NCI-H2081 treated with DMSO at 0.1 percent for 48 hours (cell line): ENCODE measurements at places on chromosomes 16 and 17.

DNA sequence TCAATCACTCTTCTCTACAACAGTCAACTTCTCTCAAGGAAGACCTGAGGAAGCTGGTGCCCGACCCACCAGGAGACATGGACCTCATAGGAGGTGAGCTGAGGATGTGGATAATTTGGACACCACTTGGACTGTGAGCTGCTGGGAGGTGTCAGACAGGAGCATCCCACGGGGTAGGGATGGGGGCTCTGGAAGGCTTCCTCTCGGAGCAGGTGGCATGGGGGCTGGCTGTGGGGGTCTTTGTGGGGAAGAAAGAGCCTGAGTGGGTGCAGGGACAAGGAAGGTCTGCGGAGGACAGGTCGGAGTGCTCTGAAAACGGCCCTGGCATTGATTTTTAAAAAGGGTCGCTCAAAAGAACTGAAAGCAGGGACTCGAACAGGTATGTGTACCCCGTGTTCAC lies 64.0 kb downstream of the TBC1D16 start:
- DNase-seq: no peak

- no peak for DNase-seq
Observed at GRCh38 chr16:14369734-14370598, 260.1 kb downstream of the PARN start.

DNA sequence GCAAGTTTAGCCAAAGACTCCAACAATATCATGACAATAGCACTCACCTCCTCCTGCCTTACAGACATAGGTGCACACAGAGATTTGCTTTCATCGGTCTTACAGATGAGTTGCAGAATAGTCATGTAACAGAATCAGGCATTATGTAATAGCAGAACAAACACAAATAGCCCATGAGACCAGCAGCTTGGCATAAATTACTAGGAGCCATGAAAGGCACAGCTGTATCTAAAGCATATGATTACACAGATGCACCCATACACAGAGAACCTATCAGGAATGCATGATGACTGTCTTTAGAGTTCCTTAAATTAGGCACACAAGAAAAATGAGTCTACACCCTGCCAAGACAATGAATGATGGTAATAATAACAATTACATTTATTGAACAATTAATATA lies 342.0 kb upstream of the XYLT1 start:
- DNase-seq: no peak

- no peak for DNase-seq
Observed at GRCh38 chr17:44919411-44919810, 4.1 kb upstream of the GFAP start.

DNA sequence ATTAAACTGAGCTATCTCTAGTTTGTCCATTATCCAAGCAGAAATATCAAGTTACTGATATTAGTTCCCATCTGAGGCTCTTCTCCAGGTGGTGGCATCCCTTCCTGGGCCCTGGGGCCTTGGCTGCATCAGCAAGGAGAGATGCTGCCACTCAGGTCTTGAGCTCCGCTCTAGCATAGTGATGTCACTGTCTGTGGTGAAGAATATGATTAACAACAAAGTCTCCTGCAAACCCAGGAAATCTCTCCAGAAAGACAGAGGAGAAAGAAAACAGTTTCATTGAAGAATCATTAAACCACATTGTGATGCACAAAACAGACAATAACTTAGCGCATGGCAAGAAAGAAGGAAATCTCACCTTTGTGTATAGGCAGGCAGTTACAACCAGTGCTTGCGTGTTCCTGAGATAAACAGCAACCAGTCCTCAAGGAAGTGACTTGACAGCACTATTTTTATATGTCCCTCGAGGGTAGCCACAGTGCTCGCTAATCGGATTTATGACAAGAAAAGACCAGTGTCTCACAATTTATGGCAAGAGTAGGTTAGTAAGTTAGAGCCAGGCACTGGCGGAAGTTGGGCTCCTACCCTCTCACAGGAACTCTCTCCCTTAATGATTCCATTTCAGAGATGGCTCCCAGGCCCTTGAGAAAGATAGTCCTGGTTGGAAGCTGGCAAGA lies 151.1 kb downstream of the AHSP start:
- DNase-seq: no peak

- DNase-seq: no peak
Observed at GRCh38 chr16:29839822-29840221, 19.6 kb downstream of the MVP start.

DNA sequence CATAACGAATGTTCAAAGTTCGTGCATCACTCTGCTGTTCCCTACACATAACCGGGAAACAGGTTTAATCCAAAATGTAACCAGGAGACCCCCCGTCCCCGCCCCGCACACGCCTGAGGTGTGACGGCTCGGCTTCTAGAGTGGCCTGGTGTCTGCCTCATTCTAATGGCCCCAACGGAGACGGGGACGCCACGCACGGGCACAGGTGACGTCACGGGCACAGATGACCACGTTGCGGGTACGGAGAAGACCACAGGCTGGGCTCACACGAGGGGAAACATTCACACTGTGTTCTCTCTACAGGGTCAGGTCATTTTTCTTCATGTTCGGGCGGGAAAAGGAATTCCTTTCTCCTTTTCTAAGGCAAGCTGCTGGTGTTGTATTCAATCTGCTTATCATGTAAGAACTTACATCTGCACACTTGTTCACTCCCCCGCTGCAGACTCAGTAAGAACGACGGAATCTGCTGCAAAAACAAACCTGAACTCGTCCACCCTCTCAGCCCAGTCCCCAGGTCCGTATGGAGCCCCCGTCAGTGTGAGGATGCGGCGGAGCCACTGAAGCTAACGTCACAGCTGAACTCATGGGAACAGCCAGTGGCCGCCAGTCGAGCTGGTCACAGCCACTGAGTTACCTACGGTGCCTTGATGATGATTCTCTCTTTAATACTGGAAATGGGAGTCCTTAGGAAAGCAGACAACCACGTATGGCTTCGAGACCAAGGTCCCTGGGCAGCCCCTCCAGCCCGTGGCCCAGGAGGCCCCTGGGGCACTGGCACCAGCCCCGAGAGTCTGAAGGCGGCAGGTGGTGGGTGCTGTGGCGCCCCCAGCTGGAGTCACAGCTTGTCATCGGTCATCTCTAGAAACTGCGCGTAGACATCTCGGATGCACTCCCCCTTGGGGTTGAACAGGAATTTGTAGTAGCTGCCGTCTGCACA lies 32.9 kb downstream of the WDR45B start:
- DNase-seq: no peak

DNA sequence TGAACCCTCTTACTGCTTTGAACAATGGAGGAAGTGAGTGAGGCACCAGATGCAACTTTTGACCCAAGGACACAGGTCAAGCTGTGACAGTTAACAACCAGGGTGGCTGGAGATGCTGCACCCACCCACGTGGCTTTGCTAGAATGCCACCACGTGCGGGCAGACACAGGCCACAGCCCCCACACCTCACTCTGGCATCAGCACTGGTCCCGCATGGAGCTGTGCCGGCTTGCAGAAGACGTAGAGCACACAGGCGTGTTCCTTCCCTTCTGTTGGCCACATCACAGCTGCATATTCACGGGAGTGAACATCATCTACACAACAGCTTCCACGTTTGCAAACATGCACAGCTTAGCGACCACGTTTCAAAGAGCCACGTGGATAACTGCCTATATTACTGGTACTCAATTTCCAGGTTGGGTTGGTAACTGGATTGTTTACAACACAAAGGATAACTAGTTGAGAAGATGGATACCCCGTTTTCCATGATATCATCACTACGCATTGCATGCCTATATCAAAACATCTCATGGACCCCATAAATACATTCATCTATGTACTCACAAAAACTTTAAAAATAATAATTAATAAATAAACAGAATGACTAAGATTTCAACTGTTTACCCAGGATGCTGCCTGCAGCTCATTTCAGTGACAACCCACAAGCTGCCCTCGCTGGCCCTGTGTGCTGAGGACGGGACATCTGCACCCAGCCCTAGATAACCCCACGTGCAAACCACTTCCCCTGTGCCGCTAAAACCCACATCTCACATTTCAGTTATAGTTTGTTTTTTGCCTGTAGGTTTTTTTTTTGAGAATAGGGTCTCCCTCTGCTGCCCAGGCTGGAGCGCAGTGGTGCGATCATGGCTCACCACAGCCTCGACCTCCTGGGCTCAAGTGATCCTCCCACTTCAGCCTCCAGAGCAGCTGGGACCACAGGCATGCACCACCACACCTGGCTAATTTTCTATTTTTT lies 132.0 kb downstream of the ANKRD11 start:
- DNase-seq: no peak

DNA sequence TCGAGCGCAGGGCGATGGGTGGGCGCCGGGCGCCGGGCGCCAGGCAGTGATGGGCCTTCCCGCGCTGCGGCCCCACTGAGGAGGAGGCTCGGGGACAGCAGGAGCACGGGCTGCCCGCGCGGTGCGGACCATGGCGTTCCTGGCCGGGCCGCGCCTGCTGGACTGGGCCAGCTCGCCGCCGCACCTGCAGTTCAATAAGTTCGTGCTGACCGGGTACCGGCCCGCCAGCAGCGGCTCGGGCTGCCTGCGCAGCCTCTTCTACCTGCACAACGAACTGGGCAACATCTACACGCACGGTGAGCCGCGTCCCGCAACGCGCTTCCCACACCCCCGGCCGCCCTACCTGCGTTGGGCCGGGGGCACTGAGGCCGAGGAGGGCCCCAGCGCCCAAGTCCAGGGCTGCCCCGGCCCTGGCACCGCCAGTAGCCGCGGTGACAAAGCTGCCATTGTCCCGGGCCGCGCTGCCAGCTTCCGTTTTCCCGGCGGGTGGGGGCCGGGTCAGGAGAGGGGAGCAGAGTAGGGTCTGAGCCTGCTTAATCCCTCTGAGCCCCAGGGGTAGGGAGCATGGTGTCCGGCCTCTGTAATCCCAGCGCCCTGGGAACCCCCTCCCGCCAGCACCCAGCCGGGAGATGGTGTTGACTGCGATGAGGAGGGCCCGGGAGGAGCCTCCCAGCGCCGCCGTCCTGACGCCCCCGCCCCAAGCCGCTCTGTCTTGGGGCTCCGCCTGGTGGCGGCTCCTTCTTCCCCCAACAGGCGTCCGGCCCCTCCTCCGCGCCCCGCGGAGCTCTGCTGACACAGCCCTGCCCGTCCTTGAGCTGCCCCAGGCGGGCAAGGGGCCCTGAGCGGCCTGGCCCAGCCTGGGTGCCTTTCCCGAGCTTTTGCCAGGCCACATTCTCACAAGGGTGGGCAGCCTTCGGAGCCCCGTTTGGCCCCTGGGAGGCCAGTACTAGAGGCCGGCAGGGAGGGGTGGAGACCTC lies 685 bp downstream of the PAQR4 start:
- no peak for DNase-seq

DNA sequence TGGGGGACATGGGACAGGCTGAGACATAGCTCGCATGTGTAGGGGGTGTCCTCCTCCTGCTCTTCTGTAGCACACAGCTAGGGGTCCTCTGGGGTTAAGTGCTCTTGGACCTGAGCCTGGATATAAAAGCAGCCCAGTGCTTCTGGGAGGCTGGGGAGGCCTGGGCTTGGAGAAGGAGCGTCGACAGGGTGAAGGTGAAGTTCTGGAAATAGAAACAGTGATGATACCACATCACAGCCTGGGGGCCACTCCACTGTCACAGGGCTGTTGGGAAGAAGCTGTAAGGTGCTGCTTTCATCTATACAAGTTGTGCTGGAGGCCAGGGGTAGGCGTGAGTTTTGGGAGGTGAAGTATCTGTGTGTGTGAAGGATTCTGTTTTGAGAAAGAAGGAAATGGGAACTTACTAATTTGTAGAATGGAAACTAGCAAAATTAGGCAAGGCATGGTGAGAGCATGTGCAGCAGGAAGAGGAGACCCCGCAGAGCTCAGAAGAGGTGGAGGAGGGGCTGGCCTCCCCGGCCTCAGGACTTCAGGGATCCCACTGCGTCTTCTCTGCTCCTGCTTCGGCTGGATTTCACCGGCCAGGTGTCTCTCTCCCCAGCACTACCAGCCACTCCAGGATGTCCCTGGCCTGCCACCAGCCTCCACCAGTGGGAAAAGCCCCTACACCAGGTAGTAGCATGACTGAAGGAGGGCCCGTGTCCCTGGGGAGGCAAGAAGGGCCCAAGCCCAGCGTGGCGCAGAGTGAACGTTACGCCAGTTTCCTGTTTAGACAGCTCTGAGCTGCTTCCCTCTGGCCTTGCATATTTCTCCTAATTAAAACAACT lies 19.4 kb downstream of the PLCG2 start:
- DNase-seq: no peak

- DNase-seq: no peak
Observed at GRCh38 chr17:75832164-75832651, 12.0 kb downstream of the UNC13D start.

DNA sequence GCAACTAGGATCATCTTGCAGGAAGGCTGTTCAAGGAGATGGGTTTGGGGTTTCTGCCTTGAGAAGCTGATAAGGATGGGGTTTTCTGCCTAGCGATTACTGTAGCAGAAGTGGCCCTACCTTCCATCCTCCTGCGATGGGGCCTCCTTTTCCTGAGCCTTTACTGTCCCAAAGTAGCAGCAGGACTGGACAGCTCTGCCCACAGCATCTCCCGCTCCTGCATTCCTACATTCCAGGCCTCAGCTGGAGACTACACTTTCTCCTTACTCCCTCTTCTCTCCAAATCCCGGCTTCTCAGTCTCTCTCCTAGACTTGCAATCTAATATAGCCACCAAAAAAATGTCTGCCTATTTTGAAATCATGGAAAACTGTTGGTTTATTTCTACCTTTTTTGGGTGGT lies 355.4 kb downstream of the CA10 start:
- DNase-seq: no peak

DNA sequence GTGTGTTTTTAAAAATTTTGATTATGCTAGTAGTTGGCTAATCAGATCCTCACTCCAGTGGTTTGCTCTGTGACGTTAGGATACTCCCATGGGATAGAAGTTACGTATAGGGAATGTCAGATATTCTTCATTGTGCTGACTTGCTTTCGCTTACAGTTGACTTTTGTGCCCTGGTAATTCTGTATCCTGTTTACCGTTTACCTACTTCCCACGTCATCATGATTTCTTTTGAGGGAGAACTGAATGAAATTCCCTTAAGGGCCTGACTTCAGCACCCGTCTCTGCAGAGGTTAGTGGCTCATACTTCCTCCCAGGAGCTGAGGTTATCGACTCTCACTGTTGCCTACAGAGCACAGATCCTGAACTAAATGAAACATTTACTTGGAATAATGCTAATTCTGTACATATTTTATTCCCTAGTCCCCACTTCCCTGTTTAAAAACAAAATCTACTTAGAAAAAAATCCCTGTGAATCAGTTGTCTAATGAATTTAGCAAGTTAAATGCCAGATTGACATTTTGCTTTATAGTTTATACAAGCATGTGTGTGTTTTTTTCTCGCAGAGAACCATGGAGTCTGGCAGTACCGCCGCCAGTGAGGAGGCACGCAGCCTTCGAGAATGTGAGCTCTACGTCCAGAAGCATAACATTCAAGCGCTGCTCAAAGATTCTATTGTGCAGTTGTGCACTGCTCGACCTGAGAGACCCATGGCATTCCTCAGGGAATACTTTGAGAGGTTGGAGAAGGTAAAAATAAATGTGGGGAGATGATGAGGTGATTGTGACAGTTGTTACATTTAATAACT lies 2.8 kb downstream of the PRKAR1A start:
- no peak for DNase-seq

GRCh38 chr17:57586196-57586740 lies 158.8 kb downstream of the CCDC182 start:
- DNase-seq: no peak
